ENCODE measurements at places on chromosomes 5 and 9.
A peak's percentile ranks its signal among the peaks of the same experiment; 100 is the strongest.

DNA sequence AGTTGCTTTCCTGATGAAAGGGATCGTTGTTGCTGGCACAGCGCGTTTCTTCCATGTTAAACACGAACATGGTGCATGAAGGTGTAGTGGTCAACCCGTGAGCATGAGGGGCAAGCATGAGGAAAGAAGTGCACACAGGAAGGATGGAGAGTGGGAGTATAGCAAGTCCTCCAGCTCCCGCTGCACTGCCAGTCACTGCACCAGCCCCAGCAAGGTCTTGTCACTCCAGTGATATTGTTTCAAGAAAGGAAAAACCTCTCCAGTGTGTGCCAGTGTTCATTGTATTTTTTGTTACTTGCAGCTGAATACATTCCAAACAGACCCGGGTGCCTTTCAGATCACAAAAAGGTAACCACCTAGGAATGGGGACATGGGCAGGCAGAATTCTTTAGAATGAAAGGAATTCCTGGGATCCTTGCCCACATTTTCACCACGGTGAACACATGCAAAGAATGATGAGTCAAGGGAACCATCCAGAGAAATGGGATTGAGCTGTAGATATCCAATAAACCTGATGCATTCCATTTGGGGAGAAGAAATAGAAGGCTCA, 186.3 kb downstream of the AOPEP start:
- no peak overlapping the region for H3K27ac ChIP-seq
- H3K4me1 ChIP-seq = peaks cover 21% of the 10 kb centered on the region
- DNase-seq = no peak
- H3K27me3 ChIP-seq = no peaks in the 10 kb centered on the region

DNA sequence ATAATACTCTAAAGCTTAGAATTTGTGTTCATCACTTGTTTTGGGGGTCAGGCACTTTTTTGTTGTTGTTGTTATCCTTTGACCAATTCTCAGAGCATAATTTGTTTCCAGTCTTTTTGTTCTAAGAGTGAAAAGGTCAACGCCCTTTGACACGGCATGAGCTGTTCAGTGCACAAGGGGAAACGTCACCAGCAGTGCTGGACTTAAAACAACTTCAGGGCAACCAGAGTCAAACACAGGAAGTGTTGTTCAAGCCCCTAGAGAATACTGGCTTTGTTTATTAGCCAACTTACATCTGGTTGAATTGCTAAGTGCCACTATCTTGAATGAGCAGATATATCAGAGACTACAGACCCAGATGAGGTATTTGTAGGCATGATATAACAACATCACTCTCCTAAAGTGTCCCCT, 368.9 kb downstream of the TMEM161B start:
- DNase-seq = no peak
- no peaks in the 10 kb centered on the region for H3K27me3 ChIP-seq
- H3K36me3 ChIP-seq = no peaks in the 10 kb centered on the region
- H3K4me1 ChIP-seq = no peaks in the 10 kb centered on the region
- no peak overlapping the region for H3K4me3 ChIP-seq

DNA sequence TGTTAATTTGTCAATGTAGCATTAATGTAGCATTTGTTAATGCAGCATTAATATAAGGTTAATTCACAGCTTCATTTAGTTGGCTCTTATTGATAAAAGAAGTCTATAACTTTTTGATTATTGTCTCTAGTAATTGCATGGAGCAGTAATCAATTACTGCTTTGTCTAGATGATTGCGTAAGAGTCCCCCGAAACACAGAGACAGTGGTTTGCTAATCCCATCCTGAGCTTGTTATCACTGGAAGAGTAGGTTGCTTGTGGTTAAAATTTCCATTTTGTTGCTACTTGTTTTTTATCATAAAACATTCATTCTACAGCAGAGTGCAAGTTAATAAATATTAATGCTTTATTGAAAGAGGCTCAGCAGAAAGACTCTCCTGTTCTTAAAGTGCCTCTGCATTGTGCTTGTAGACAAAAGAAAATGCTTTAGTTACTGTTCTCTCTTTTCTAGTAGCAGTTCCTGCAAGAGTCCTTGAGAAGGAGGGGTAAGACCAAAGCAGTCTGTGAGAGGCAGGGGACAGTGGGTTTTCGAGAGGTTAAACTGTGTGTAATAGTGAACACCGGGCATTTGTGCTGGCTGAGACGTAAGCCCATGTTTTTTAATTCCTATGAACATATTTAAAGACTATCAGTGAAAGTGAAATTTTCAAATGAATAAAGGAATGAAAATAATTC, 291.7 kb downstream of the TRPM3 start:
- no peak overlapping the region for H3K4me3 ChIP-seq
- H3K36me3 ChIP-seq = no peaks in the 10 kb centered on the region
- H3K27ac ChIP-seq = no peak overlapping the region
- no peaks in the 10 kb centered on the region for H3K27me3 ChIP-seq

DNA sequence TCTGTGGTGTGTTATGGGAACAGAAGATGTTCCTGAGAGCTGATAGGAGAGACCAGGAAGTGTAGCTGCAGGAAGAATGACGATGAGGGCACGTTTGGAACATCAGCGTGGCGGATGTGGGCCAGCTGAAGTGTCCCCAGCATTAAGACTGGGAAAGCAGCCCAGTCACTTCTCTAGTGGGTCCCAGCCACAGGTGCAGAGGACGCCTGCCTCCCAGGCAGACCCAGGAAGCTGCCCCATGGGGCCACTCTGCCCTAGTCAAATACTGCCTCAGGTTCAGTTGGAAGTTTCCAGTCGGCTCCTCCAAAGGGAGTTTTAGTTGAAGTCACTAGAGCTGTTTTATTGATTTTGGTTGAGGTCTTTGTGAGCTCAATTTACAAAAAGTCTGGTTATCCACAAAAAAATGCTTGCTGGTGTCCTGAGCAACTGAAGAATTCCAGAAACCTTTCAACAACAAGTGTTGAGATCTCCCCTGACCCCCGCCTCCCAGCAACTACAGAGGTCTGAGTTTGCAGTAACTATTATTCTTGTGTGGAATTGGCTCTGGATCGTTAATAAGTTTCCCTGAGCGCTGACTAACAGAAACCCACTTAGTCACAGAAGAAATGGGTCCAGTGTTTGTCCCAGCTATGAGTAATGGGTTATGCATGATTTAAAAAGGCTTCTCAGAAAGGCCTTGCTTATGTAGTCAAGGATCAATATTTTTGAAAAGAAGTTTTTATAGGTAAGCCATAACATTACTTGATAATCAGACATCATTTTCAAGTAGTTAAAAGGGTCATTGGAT, 294.1 kb downstream of the FANCC start:
- peaks cover 58% of the 10 kb centered on the region for H3K4me1 ChIP-seq
- H3K4me3 ChIP-seq = no peak overlapping the region
- DNase-seq = peak; percentile 27
- H3K36me3 ChIP-seq = no peaks in the 10 kb centered on the region
- no peaks in the 10 kb centered on the region for H3K27me3 ChIP-seq

DNA sequence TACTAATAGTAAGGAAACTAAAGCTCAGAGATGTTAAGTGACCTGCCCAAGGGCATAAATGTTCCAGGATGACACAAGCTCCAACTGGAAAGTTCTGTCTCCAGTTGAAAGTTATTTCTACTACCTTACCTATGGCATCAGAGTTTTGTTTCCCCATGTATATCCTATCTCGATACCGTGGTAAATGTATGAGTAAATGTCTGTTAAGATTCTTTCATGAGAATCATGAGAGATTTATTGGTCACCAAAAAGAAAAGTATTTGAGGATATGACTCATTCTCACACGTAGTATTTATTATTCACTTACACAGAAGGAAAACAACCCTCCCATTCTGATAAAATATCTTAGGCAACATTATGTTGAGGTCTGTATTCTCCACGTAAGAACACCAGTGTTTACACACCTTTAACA, 11.1 kb upstream of the SHOC1 start:
- DNase-seq = no peak
- no peak overlapping the region for H3K4me3 ChIP-seq
- H3K27ac ChIP-seq = no peak overlapping the region
- H3K36me3 ChIP-seq = no peaks in the 10 kb centered on the region
- H3K27me3 ChIP-seq = no peaks in the 10 kb centered on the region

GRCh38 chr5:72812488-72812887, 4.0 kb upstream of the TNPO1 start:
- no peaks in the 10 kb centered on the region for H3K36me3 ChIP-seq
- no peak for DNase-seq
- H3K27me3 ChIP-seq = no peaks in the 10 kb centered on the region
- H3K4me3 ChIP-seq = no peak overlapping the region
- H3K4me1 ChIP-seq = peaks cover 4% of the 10 kb centered on the region
- no peak overlapping the region for H3K27ac ChIP-seq

DNA sequence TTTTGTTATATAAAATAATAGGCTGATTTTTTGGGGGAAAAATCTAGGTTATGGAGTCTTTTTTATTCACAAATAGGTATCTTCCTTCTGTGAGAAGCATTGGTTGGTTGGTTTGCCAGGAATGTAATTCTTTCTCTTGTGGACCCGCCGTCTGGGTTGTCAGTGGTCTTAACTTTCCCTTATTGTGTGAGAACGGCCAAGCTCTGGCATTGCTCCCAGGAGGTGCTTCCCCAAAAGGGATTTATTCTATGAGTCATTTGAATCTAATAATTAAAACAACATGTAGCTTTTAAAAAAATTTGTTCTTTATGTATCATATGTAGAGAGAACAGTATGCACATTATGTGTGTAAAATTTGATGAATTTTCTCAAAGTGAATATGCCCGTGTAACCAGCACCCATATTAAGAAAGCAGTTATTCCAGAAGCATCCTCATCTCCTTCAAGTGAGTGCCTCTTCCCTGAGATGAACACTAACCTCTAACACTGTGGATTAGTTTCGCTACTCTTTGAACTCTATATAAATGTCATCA, 114.4 kb downstream of the MAST4 start:
- H3K4me3 ChIP-seq = no peak overlapping the region
- H3K4me1 ChIP-seq = no peaks in the 10 kb centered on the region
- no peak for DNase-seq
- no peaks in the 10 kb centered on the region for H3K36me3 ChIP-seq
